Stimulated activated CD8-positive, alpha-beta memory T cell treated with anti-CD3 and anti-CD28 coated beads, Interleukin-4, amount 100 ng/mL, for 48 hours (primary cell): ENCODE measurements at places on chromosomes 12 and 14.
A peak's percentile ranks its signal among the peaks of the same experiment; 100 is the strongest.

- no peak for DNase-seq
Measured at GRCh38 chr12:52029685-52030084, 21.6 kb upstream of the NR4A1 start.

DNA sequence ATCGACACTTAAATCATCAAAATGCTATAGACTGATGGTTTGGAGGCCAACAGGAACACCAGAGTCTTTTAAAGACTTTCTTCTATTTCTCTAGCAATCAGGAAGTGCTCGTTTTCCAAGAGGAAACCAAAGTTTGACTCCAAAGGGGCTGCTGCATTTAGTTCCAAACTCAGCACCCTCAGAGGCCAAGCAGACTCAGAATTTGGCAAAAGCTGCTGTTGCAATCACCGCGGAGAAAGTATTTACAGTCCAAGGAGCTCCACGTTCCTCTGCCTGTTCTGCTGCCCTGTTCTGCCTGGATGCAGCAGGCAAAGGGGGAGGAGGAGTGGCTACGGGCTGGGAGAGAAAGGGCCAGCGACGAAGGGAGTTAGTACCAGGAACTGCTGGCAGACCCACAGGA, 325.1 kb downstream of the BCL11B start:
- no peak for DNase-seq

DNA sequence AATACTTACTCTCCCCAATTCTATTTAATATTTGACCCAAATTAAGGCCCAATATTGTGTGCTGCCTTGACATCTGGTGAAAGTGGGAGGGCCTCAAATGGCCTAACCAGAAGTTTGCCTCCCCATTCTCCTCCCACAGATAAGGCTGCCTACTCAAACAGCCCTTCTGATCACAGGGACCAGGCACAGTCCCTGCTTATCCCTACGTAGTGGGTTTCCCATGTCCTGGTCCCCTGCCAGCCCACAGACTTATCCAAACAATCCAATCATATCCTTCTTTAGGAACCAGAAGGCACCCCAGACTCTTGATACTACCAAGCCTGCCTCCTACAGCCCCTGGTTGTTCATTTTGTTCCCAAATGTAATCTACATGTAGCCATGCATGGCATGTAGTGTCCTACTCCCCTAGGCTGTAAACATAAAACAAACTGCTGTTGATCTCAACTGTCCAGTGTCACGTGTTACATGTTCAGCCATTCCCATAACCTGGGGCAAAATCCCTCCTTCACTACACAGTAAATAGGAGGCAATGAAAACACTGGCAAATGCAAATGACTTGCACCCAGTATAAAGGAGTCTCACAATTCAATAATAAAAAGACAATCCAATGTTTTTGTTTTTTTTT, 49.3 kb downstream of the EEA1 start:
- DNase-seq = no peak

GRCh38 chr12:104877103-104877705, 80.9 kb downstream of the SLC41A2 start:
- no peak for DNase-seq

DNA sequence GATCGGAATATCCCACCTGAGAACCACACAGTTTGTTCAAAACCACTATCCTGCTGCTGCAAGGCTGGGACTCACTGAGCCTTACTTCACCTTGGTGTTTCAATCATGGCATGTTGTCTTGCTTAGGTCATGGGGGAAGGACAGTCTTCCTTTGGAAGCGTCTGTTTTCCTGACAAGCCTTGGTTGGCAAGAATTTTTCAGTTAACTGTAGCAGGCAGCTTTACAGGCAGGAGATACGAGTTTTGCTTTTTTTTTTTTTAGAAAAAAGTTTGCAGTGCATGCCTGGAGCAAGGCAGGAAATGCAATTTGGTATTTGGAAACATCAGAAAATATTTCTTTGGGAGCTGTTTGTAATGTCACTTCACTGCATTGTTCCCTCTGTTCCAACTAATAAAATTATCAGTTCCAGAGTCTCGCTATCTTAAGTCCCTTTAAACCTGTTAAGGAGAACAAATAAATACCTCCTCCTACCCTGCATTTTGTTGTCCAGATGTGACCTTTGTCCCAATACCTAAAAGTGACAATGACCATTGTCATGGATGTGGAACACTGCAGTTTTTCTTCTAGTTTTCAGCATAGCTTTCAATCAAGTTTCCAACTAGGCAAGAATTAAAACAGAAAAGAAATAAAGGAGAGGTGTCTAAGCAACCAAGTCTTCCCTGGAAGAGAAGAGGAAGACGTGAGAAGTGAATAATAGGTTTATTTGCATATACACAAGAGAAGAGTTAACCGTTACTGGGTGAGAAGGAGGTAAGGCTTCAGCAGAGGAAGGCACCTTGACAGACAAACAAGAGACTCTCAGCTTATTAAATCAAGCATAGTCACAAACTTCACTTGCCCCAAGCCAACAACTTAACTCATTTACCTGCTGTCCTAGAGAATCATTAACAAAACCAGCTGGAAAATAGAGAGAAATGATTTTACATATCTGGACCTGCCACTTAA, 71.4 kb upstream of the ACTN1 start:
- DNase-seq = no peak

- DNase-seq = no peak
Measured at GRCh38 chr12:27193854-27194544, 50.1 kb upstream of the STK38L start.

DNA sequence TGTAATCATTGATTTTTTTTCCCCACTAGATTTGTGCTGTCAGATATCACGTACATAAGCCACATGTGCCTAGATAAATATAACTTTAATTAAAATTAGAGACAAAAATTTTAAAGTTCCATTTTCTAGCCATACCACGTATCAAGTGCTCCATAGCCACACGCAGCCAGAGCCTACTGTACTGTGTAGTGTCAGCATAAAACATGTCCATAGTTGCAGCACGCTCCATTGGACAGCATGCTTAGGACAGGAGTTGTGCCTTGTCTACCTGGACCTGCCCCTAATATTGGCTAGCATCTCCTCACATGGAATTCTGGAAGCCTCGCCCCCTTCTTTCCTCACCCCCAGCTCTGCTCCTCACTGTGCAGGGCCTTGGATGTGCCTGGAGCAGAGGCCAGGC, 116.5 kb downstream of the SRGAP1 start:
- no peak for DNase-seq

DNA sequence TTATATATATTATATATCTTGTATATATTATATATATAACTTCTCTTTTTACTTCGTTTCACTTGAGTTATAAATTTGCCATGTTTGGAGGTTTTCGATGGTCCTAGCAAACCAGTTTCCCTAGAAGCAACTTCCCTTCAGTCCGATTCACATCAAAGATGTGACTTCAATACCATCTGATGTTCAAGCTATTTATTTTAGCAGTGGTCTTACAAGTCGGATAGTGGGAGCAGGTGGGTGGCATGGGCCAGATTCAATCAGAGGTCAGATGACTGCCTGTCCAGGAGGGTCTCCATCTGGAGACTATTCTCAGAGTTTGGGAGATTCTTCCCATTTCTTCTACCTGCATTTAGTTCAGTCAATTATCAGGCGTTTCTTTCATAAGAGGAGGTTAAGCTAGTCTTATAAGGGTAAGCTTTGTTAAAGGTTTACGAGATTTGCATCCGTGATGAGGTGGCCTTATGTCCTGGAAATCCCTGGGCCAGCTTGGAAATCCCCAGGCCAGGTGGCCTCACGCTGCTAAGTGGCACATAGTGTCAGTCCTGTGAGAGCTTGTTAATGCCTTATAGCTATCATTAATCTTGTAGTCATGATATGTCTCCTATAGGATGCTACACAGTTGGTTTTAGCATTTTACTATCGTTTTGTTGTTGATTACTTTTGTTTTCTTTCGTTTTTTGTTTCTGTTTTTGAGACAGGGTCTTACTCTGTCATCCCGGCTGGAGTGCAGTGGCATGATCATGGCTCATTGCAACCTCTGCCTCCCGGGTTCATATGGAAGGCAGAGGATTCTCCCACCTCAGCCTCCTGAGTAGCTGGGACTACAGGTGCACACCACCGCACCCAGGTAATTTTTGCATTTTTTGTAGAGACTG, 145.8 kb downstream of the BICD1 start:
- DNase-seq = no peak

DNA sequence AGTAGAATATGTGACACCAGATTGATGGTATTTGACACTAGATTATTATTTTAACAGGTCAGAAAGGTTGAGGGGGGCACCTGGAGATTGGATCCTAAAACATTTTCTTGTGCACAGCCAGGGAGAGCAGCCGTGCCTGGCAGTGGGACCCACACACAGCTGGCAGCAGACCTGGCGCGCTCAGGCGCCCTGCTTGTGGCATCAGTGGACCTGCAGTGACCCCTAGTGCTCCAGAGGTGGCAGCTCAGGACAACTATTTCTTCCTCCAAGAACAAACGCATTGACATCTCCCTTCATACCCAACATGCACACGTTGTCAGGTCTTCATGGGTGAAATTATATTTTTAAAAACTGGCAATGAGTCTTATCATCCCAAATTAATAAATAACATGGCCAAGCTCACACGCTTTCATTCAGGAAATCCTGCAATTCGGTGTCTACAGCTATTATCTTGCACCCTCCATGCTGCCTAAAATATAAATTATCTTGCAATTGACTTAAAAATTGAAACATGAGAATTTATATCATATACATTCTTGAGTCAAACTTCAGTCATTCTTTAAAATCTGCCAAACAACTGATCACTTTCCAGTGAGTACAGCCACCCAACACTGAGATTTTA, 7.7 kb upstream of the TMEM132D start:
- peak; percentile 37 for DNase-seq

- DNase-seq = no peak
Measured at GRCh38 chr14:68854421-68854820, 61.6 kb upstream of the ZFP36L1 start.

DNA sequence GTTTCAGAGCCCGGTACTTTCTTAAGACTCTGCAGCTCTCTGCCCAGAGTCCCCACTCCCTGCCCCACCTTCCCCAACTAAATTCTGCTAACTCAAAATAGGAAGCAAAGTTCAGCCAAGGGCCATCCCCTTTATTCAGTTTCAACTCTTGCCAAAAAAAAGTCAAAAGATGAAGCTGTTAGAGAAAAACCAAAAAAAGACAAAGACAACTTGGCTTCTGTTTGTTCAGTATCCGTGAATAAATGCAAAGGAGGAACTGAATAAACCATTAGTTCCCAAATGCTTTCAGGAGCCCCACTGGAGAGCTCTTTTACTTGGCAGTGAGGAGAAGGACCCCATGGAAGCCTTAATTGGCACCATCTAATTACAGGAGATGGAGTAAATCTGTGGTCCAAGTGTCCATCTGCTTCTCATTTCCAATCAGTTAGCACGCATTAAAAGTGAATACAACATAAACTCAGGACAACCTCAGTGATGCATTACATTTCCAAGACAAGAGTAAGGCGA, 155.4 kb upstream of the GZMB start:
- no peak for DNase-seq

DNA sequence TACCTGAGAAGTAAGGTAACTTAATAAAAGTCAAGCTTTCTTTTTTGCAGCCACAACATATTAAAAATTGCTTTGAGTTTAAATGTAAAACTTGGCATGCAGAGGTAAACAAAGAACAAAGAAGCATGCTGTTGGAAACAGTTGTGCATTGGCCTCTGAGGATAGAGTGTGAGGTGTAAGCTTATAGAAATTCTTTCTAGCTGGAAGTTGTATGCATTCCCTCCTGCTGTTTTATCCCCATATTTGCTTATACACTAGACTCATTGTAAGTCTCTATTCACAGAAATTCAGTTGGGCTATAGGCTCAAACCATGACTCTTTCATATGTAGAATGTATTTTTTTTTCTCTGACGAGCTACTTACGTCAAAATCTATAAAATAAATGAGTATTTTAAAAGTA, 316.3 kb downstream of the SLC6A15 start:
- DNase-seq = no peak

DNA sequence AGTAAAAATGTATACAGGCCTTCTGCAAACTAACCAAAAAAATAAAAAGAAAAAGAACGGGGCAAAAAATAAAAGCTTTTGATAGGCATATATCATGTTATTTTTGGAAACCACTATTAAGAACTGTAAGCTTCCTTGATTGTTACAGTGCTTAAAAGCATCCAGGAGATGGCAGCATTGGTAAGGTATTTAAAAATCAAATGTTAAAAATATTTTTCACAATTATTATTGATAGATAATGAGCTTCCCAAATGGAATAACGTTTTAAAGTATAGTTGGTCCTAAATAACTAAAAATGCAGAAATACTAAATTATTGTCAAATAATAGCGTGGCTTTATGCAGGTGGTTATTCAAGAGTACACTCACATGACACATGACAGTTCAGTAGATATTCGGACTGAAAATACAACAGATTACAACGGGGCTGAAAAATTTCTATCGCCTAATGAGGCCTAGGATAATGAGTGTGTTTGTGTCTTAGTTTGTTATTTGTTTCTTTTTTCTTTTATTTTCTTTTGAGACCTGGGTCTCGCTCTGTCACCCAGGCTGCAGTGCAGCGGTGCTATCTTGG, 127.2 kb upstream of the ATF7IP start:
- DNase-seq = no peak
